ENCODE measurements at places on chromosomes 5 and 9. TPM values are rescaled to one million over a fixed set of nuclear protein-coding genes. Genes with fewer than 3 reads are reported as not detected.

- no peak for DNase-seq
Observed at GRCh38 chr9:19700699-19701098, 88.1 kb downstream of the SLC24A2 start.

DNA sequence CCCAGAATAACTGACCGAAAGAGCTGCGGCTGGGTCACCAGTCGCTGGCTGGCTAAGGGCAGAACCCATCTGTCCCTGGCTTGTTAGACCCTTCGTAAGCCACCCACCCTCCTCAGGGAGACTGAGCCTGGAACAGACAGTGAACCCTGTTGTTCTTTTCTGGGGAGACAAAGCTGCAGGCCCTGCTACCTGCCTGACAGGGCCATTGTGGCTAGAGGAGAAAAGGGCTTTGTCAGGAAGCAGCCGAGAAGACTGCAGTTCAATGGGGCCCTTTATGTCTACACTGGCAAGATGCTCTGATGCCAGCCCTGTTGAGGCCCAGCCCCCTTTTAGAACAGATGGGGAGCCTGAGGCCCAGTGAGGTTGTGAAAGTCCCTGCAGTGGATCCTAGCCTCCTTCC is 3.7 kb upstream of the NIPAL4 start:
- no peak for DNase-seq

DNA sequence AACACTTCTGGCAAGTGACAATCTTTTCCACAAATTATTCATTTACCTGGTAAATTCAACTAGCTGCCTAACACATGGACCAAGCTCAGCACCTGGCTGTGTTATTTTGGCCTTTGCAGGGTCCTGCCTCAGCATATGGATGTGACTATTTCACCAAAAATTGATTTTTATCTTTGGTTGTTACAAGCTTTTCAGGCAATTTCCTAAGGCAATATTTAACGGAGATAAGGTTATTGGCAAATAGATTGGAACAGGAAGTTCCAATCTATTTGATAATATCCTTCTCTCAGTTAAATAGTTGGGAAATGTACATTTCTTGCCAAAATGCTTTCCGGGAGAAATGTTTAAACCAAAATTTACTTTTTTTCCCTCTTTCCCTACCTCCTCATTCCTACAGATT is 415.2 kb upstream of the SMARCA2 start:
- no peak for DNase-seq

- DNase-seq, result no peak
Observed at GRCh38 chr9:124698265-124698664, 72.8 kb downstream of the NR6A1 start.

The DNAJC18 gene
- total RNA-seq, result 25.7 TPM
